ENCODE measurements at places on chromosomes 7 and 10.

DNA sequence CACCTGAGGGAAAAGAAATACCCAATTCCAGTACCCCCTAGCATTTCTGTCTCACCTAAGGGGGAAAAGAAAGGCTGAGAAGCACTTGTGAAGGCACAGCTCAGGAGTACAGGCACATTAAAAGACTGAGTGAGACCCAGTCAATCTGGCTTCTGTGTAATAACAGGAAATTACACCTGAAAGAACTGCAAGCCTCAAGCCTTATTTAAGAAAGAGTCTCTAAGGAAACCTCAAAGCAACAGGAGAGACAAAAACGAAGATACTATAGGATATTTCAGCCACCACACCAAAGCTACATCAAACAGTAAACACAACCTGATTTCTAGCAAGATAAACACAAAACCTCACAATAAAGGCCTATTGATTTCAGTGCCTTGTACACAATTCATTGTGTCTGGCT, 69.6 kb upstream of the CDK1 start:
- no peak for DNase-seq

DNA sequence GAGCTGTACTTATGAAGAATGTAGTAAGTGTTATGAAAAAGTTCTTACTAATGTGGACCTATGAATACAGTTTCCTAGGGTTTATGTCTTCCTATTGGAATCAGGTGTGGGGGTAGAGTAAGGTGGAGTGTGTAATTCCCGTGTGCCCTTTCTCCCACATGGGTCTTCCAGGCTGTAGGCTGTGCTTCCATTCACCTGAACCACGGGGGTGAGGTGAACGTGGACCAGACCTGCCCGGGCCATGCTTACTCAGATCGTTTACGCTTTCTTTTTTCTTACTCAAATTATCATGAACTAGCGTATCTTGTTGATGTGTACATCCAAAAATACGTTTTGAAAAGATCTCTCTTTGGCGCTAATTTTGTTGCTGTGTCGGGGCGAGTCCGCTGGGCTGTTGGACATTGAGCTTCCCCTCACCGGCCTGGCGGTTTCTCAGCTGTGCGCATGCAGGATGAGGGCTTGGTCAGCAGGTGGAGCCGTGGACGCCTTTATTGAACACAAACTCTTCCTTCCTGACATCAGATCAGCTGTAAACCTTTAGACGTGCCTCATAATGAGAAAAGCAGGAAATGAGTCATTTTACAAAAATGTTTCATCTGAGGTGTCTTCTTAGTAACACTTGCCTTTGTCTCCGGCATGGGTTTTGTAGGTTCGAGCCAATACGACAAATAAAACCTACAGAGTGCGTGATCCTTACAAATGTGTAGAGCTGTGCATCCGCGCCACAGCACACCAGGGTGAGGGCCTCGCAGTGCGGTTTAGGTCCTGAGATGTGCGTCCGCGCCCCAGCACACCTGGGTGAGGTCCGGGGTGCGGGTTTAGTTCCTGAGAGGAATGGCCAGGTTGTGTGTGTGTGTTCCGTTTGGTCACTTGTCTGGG, 53.8 kb downstream of the WDR37 start:
- DNase-seq, result peak; percentile 10

DNA sequence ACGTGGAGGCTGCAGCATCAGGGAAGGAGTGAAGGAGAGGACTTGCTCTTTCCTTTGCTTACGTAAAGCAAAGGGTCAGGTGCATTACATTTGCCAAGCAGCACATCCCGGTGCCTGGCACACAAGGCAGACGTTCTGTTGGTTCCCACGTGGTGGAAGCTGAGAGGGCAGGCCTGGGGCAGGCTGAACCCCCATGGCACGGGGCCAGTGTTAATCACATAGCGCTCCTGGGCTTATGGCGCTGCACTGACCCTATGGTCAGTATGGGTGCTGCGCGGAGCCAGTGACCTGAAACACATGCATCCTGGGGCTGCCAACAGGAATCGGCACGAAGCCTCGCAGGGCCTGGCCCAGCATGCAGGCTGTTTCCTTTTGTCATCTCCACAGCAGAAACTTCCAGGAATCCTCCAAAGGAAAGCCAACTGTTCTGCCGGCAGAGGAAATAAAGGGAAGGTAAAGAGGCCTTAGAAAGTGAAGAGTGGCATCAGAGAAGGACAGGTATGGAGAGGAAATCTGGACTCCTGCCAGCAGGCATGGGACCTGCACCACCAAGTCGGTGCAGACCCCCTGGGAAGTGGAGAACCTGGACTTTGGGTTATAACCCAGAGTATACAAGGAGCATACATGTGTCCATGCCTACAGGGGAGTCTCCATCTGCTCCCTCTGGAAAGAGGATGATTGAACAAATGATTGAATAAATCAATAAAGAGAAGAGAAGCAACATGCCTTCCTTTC, 560.2 kb downstream of the TCERG1L start:
- DNase-seq, result no peak

- DNase-seq, result no peak
Measured at GRCh38 chr7:22694597-22695207, 32.3 kb upstream of the IL6 start.

GRCh38 chr10:35778306-35778705, 136.2 kb upstream of the FZD8 start:
- no peak for DNase-seq

DNA sequence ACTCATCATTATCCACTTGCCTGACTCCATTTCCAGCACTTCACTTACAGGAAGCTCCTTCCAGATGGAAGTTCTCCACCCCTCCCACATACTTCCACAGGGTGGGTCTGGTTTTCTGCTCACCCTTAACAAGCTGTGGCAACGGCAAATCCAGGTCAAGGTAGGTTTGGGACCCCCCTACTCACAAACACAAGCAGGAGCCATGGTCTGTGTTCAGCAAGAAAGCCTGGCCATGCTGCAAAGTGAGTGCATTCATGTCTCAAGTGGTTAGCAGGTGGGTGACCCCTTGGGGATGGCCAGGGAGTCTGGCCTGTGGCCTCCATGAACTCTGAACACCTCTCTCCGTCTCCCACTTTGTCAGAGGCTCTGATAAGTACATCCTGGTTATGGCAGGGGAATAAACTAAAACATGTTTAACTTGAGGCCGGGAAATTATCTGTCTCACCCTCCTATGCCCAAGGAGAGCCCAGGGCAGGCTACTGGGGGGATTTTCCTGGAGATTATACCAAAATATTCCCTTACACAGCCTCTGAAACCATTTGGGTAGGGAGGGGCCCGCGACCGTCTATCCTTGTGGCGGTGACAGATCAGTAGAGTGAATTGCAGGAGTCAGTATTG, 844 bp downstream of the XPNPEP1 start:
- no peak for DNase-seq

DNA sequence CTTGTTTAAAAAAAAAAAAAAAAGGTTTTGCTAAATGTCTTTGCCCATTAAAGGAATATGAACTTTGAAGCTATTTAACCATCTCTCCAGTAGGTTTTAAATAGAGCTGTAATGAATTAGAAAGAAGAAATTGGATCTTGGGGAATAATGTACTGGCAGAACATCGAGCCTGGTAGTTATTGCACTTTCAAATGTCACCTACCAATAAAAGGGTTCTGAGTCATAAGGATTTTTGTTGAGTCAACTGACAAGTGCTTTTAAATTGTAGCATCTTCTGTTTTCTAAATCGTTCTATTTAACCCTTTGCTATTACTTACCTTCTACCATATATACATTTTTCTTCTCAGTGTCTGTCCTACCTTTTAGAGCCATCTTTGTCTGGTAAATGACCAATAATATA, 10.7 kb downstream of the CUTC start:
- DNase-seq, result no peak

DNA sequence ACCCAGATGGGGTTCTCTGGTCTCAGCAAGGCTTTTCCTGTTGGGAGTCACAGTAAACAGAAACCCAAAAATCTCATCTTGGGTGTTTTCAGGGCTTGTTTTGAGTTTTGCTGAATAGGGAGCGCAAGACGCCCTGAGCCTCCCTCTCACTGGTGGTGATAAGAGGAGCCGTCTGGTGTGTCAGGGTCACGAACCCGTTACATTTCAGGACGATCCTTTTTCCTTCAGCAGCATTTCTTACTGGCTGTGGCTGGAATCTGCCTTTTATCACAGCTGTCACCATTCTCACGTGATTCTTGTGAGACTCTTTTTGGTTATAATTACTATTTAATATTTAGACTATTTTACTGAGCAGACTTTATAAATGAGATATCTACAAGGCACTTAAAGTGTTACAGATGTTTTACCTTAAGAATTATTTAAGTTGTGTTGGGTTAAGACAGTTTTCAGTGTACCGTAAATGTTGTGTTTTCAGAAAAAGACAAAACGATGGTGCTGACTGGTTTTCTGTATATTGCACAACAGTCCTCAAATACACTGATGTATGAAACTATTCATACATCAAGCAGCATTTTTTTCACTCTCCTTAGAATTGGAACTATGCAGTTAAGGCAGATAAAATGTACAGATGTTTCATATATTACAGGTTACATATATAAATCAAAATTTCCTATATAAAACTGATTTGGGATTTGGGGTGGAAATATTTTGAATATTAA, 2.2 kb upstream of the GET4 start:
- DNase-seq, result no peak

GRCh38 chr7:14229047-14229446, 239.6 kb upstream of the ETV1 start:
- no peak for DNase-seq

- no peak for DNase-seq
Measured at GRCh38 chr7:5523052-5523711, 99.5 kb upstream of the TNRC18 start.

GRCh38 chr7:31788883-31789680, 102.1 kb downstream of the PPP1R17 start:
- no peak for DNase-seq

DNA sequence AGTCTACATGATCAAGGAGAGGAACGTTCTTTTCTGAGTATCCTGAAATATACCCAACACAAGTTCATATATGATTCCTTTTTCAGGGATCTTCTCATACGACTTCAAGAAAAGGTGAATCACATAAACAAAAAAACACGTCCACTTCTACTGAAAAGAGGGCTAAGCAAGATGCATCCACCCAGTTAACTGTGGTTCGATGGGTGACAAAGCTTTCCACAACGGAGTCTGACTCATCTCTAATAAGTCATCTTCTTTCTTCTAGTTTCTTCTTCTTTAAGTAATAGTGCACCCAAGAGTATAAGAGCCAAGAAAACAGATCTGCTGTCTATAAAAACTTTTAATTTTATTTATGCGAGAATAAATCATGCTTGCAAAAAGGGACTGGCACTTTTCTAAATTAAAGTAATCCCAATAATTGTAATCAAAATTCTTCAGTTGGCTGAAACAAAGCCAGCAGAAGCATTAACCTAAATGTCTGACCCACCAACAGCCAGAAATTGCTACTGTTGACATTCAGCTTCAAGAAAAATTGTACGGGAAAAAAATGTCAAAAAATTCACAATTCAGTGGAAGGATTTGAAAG, 146.9 kb upstream of the ANK3 start:
- DNase-seq, result no peak

DNA sequence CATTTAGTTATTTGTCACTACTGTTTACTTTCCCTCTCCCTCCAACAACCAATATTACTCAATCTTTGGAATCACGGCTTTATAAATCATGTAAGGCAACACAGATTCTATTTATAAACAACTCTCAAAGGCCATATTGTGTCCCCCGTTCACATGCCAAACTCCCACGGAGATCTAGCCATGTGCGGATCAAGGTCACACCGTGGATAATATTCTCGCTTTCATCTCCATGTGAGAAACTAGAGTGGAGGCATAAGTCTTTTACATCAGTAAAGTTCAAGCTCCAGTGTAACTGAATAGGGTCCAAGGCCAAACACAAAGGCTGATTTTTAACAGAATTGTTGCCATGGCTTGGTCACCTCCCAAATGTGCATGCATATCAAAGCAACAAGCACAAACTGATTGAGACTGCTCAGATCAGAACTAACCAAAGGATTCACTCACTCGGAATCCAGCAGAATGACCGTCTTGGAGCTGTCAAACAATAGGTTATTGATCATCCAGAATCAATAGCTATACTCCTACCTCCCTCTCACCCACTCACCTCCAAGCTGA, 569.5 kb upstream of the LRRN3 start:
- DNase-seq, result no peak

GRCh38 chr10:78448470-78448869, 414.8 kb downstream of the RPS24 start:
- no peak for DNase-seq

DNA sequence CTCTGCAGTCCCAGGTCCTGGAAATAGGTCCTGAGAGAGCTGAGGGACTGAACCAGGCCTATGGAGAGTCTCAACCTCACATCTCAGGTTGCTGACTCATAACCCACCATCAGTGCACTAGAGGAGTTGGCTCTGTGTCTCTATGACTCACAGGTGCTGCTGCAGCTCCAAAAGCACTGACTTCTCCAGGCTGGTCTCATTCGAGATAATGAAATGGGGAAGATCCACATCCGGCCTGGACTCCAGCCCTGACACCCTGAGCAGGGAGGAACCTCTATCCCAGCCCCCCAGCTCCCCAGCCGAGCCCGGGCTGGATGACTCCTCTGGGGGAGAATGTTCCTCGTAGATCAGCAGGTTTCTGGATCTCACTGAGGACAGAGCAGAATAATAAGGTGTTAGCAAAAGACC, 35.5 kb upstream of the DGKI start:
- DNase-seq, result no peak

GRCh38 chr7:107850216-107850615, 40.8 kb upstream of the DLD start:
- DNase-seq, result no peak

DNA sequence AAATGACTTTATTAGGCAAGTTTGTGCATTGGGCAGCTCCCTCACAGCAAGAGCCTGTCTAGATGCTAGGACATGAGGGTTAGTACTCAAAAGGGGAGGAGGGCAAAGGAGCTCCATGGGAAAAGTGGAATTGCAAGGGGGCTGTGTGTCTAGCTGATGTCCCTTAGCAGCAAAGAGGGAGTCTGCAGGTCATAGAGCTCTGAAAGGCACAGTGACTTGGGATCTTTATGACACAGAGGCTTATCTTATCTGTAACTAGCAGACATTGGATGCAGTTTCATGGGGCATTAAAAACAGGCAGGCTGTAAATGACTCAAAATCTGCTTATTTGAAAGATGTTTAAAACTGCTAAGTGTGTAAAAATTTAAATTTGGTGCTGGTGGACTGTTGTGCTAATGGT, 556.2 kb upstream of the FZD8 start:
- DNase-seq, result no peak

GRCh38 chr7:64183827-64184372, 23.1 kb upstream of the ZNF735 start:
- DNase-seq, result no peak

- no peak for DNase-seq
Measured at GRCh38 chr7:158256091-158256816, 331.4 kb downstream of the PTPRN2 start.

- DNase-seq, result no peak
Measured at GRCh38 chr10:99234791-99235657, 628 bp downstream of the HPSE2 start.

GRCh38 chr10:71473671-71474599, 77.2 kb downstream of the CDH23 start:
- DNase-seq, result no peak

GRCh38 chr7:99504281-99504602, 220 bp upstream of the ZKSCAN5 start:
- no peak for DNase-seq

GRCh38 chr7:12648704-12649261, 38.6 kb upstream of the ARL4A start:
- DNase-seq, result no peak

- no peak for DNase-seq
Measured at GRCh38 chr7:100649826-100650565, 6.3 kb downstream of the ACTL6B start.

Data from thymus (tissue), 14 donors.